ENCODE measurements at places on chromosomes 16 and 17.

DNA sequence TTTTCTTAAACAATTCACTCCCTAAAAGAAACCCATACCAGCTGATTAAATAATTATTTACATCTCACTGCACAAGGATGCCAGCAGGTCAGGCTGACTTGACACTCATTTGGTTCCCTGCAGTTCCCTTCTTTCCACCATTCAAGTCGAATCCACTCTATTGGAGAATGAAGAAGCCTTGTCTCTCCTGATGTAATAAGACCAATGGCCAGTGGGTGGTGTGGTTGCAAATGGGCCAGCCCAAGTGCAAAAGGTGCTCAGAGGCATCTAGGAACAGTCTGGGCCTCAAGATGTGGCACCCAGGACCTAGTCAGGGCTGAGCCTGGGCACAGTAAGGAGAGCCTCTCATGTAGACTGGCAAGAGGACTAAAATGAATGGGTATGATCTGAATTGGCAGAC lies 9.3 kb downstream of the C16orf78 start:
- DNase-seq = no peak

DNA sequence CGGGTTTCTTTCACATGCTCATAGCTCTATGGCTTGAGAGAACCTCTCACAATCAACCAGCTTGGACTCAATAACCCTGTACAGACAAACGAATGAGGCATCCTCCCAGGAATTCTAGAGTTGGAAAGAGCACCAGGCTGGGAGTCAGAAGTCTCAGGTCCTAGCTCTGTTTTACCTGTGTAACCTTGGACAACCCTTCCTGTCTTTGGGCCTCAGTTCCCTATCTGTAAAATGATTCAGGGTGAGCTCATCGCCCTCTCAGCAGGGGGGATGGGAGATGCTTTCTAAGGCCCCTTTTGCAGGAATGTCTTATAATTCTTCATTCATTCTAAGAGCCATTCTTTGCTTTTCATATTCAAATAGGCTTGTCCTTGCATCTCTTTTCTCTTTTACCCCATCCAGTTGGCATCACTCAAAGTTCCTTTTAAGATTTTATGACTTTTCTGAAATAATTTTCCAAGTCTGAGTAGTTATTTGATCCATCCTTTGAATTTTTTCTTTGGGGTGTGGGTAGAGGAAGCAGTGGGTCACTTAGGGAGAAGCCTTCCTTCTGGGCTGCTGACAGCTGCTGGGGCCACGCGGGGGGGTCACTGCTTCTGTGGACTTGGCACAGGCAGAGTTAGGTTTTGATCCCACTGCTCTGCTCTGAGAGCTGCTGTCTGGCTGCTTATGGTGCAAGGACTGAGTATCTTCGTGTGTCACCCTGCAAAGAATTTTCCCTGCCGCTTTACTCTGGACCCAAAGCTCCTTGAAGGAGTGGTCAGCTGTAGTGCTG lies 102.7 kb downstream of the UTP18 start:
- DNase-seq = no peak

DNA sequence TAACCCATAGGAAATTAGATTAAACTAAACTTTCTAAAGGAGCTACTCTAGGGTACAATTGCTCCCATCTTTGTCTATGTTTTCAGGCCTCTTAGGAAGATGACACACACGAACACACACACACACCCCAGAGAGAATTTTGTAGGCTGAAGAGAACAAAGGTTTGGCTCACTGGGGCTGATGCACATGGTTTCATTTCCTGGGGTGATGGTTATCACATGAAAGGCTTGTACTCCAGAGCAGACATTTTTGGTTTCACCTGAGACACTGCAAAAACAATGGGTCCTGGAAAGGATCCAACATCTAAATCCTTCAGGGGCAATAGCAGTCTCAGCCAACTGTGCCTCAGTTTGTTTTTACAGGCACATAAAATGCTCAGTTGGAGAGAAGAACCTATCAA lies 62.8 kb downstream of the GRB7 start:
- DNase-seq = peak; percentile 32

DNA sequence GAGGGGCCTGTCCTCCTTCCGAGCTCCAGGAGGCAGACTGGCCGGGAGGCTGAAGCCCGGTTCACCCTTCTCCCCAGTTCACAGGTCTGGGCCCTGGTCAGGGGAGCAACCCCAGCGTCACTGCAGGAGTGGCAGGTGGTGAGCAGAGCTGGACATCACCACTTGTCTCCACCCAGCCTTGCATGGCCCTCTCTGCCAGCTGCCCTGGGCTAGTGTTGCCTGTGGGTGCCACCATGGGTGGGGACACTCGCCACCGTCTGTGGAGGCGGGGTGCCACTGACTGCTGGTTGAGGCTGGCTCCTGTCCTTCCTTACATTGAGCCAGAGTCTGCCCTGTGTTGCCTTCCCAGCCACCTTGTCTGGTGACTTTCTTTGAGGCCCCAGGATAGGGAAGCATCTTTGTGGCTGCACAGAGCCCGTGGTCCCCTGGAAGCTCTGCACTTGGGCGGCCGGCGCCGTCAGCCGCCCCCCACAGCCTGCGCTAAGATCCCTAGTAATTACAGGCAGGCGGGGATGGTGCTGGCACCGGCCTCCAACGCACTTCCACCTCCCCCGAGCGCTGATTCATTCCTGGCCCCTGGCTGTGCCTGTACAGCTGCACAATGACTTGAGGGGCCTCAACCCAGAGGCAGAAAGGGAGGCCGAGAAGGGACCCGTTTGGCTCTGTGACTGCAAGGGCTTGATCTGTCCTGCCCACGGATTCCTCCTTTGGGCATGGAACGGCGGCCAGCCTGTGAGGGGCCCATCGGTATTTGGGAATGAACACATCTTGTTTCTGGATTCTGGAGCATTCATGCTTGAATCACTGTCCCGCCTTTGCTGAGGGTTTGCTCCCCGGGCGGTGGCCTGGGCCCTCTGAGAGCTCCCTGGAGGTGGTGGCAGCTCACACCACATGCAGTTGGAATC lies 5.2 kb downstream of the BAIAP2 start:
- no peak for DNase-seq

DNA sequence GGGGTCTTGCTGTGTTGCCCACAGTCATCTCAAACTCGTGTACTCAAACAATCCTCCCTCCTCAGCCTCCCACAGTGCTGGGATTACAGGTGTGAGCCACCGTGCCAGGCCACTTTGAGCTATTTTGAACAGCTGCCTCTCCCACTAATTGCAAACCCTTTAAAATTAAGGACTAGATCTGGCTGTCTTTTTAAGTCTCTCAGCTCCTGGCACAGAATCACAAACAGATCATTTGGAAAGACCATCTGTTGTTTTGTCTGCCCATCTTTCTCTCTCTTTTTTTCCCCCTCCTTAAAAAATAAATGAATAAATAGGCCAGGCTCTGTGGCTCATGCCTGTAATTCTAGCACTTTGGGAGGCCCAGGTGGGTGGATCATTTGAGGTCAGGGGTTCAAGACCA lies 10.9 kb upstream of the STAT3 start:
- DNase-seq = no peak

DNA sequence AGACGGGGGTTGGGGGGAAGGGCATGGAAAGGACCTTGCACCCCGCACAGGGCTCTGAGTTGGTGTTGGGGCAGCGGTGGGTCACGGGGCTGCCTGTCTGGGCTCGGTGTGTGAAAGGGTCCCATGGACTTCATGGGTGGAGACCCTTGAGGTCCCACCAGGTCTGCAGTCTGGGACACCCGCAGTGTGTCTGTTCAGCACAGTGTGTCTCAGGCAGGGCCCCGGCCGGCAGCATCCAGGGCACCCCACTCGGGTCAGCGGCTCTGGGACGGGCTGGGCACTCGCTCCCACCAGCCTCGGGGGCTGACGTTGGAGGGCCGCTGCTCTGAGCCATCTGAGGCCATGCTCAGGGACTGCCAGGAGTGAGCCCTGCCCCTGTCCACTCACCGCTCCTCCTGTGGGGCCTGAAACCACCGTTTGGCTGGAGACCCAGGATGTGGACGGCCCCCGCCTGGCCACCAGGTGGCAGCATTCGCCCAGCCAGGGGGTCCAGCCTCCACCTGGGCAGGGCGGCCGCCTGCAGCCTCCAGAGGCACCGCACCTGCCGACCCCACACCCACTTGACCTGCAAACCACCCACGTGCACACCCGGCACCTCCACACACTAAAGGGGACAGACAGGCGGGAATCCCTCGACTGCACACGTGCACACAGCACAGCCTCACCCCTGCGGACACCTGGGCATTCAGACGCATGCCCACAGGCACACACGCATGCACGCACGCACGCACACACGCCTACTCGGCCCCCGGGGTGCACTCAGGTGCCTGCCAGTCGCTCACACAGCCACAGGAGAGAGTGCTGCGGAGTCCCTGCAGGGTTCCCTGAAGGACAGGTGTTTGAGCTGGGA lies 10.1 kb upstream of the ZFPM1 start:
- DNase-seq = peak; percentile 82
